WTC11 (cell line): ENCODE measurements at places on chromosomes 2 and 18. TPM values are rescaled to one million over a fixed set of nuclear protein-coding genes. Genes with fewer than 3 reads are reported as not detected.

Gene ANKRD30BL
- 0.39 to 0.76 TPM (median 0.48 TPM) in 3 replicates for total RNA-seq

Gene PTPRN
- 3.8 to 5.7 TPM (median 5.2 TPM) in 3 replicates for total RNA-seq

Gene GPR75
- 2.2 to 3.1 TPM (median 2.8 TPM) in 3 replicates for total RNA-seq

Gene GULP1
- 75.1 to 82.1 TPM (median 80.5 TPM) in 3 replicates for total RNA-seq

Gene MAP3K19
- total RNA-seq, result not detected in 3 replicates

- H3K4me3 ChIP-seq, result no peak overlapping the region
- H3K36me3 ChIP-seq, result peaks cover 21% of the 10 kb centered on the region
- no peaks in the 10 kb centered on the region for H3K4me1 ChIP-seq
- DNase-seq, result no peak
These were observed 166.0 kb downstream of the SEPTIN10 start for GRCh38 chr2:109447776-109448175.

- H3K4me3 ChIP-seq, result no peak overlapping the region
- H3K27me3 ChIP-seq, result no peaks in the 10 kb centered on the region
- peak; percentile 17 for DNase-seq
- no peaks in the 10 kb centered on the region for H3K36me3 ChIP-seq
- H3K27ac ChIP-seq, result no peak overlapping the region
These were observed 78.2 kb downstream of the UBE2E3 start for GRCh38 chr2:181058378-181059269.

DNA sequence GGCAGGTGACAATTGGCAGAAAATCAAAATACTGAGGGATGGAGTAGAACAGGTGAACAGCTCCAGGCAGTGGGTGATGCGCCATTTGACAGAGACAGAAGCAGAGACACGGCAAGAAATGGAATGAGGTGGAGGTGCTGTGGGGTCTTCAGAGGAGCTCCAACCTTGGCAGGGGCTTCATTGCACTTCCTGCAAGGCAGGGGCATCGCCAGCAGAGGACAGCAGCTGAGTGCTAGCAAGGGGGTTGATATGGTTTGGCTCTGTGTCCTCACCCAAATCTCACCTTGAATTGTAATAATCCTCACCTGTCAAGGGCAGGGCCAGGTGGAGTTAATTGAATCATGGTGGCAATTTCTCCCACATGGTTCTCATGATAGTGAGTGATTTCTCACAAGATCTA lies 42.8 kb downstream of the CCDC68 start:
- H3K27me3 ChIP-seq, result no peaks in the 10 kb centered on the region
- H3K4me3 ChIP-seq, result no peak overlapping the region
- H3K36me3 ChIP-seq, result no peaks in the 10 kb centered on the region
- H3K27ac ChIP-seq, result no peak overlapping the region

GRCh38 chr2:7670905-7671641 lies 753.9 kb downstream of the RNF144A start:
- H3K4me1 ChIP-seq, result peaks cover 35% of the 10 kb centered on the region
- H3K36me3 ChIP-seq, result peaks cover 5% of the 10 kb centered on the region
- no peak overlapping the region for H3K4me3 ChIP-seq
- H3K27ac ChIP-seq, result peak overlapping the region; percentile 37; the same call in 1 of the 2 replicates
- no peak for DNase-seq

- peaks cover 4% of the 10 kb centered on the region for H3K27me3 ChIP-seq
- peaks cover 38% of the 10 kb centered on the region for H3K4me1 ChIP-seq
- peaks cover 3% of the 10 kb centered on the region; the same call in 1 of the 2 replicates for H3K36me3 ChIP-seq
- no peak for DNase-seq
- no peak overlapping the region for H3K4me3 ChIP-seq
These were observed 138.9 kb upstream of the APCDD1 start for GRCh38 chr18:10315522-10315921.

- H3K27ac ChIP-seq, result no peak overlapping the region; the same call in 1 of the 2 replicates
- no peak for DNase-seq
- H3K27me3 ChIP-seq, result no peaks in the 10 kb centered on the region
- peaks cover 38% of the 10 kb centered on the region for H3K4me1 ChIP-seq
These were observed 36.9 kb downstream of the RPL37A start for GRCh38 chr2:216535454-216535995.

GRCh38 chr2:119126650-119127049 lies 31.9 kb downstream of the C1QL2 start:
- DNase-seq, result peak; percentile 85
- H3K36me3 ChIP-seq, result no peaks in the 10 kb centered on the region
- H3K4me3 ChIP-seq, result peak overlapping the region; percentile 54

GRCh38 chr18:66560094-66560493 lies 43.8 kb downstream of the CDH19 start:
- no peaks in the 10 kb centered on the region for H3K36me3 ChIP-seq
- DNase-seq, result no peak
- no peak overlapping the region for H3K4me3 ChIP-seq

- no peak for DNase-seq
- H3K4me3 ChIP-seq, result no peak overlapping the region
- H3K36me3 ChIP-seq, result no peaks in the 10 kb centered on the region
- no peaks in the 10 kb centered on the region for H3K27me3 ChIP-seq
- no peak overlapping the region for H3K27ac ChIP-seq
These were observed 71.8 kb downstream of the PRELID3A start for GRCh38 chr18:12479536-12479935.

GRCh38 chr2:85385746-85386145 lies 24.4 kb downstream of the CAPG start:
- peak overlapping the region; percentile 76 for H3K27ac ChIP-seq
- no peak overlapping the region for H3K4me3 ChIP-seq
- H3K4me1 ChIP-seq, result peaks cover 24% of the 10 kb centered on the region
- no peaks in the 10 kb centered on the region; the same call in 1 of the 2 replicates for H3K27me3 ChIP-seq
- DNase-seq, result no peak

DNA sequence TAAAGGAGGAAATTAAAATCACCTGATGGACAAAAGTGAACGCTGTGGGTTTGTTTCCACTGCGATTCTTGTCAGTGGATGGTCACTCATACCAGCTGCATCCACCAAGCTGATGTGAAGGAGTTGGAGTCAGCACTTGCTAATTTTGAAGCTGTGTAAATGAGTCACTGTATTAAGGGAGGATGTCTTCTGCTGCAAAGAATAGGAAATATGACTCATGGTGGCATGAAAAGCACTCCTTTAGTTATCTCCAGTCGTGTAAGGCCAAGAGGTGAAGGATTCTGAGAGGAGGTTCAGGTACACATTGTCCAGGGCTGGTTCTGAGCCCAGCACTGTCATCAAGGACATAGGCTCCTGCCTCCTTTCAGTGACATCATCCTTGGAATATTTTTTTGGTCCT lies 71.7 kb upstream of the SKOR2 start:
- peaks cover 5% of the 10 kb centered on the region for H3K4me1 ChIP-seq
- H3K36me3 ChIP-seq, result no peaks in the 10 kb centered on the region
- no peak for DNase-seq
- no peak overlapping the region for H3K27ac ChIP-seq
- no peaks in the 10 kb centered on the region; the same call in 1 of the 2 replicates for H3K27me3 ChIP-seq
